ENCODE measurements at places on chromosomes 5 and 9. TPM values are rescaled to one million over a fixed set of nuclear protein-coding genes. Genes with fewer than 3 reads are reported as not detected.

ZNF483 gene
- 0.92 TPM for total RNA-seq

SPAG8 gene
- total RNA-seq, result 1.1 TPM

SH2D3C gene
- not detected for total RNA-seq

CENPK gene
- 17.8 TPM for total RNA-seq

NTRK2 gene
- total RNA-seq, result 0.83 TPM

FOXD4L4 gene
- total RNA-seq, result not detected

PRSS3 gene
- 29.5 TPM for total RNA-seq

CDKN2B-AS1 gene
- 0.83 TPM for total RNA-seq

DNA sequence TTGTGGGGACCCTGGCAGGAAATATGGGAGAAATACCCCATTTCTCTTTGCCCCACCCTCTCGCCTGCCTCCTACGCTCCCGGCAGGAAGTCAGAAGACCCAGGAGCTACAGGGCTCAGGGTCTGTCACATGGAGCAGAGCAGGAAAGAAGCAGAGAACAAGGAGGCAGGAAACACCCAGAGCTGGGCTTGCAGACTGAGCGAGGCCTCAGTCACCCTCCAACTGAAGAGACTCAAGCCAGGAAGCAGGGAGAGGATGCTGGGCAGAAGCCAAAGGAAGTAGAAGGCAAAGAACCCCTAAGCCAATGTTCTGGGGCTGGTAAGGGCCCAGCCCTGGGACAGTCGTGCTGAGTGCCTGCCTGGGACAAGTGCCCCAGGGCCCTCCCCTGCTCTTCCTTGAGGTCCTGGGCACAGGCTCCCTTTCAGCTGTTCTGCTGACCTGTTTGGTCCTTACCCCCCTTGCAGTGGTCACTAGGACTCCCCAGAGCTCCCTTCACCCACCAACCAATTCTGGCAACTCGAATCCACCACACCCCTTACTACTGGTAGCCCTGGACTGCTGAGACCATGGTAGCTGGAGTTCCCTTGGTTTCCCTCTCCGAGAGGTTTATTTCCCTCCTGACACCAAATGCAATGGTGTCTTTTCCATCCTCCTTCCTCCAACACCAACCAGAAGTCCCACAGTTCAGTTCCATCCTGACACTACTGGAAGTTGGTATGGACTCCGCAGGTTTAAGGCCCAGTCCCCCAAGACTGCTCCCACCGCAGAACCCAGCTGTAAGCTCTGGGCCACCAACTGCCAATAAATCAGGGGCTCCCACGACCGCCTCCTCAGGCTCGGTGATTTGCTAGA, 157.5 kb downstream of the COL23A1 start:
- DNase-seq, result no peak

DNA sequence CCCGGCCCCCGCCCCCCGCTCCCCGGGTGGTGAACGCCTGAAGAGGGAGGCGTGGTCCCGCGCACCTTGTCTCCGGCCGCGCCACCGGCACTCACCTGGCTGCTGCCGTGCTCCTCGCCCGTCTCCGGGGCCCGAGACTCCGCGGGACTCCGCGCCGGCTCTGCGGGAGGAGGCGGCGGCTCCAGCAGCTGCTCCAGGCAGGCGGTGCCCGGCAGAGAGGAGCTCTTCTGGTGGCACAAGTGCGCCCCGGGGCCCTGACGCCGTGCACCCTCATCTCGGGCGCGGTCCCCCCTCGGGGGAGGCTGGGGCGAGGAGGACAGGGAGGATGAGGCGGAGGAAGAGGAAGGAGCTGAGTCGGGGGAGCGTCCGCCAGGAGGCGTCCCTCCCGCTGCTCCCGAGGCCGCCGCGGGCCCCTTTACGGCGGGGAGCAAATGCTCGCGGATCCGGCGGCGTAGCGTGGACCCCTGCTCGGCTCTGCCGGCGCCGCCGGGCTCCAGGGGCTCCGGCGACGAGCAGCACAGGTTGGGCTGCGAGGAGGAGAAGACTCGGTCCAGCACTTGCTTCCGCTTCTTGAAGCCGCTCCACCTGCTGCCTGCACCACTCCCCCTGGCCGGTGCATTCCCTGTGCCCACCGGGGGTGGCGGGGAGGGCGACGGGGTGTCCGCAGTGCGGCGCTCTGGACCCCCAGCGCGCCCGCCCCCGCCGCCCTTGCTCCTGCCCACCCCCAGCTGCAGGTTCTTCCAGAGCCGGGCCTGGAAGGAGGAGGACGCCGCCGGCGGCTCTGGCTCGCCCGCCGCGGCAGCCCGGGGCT, 928 bp downstream of the MCTP1 start:
- no peak for DNase-seq

DNA sequence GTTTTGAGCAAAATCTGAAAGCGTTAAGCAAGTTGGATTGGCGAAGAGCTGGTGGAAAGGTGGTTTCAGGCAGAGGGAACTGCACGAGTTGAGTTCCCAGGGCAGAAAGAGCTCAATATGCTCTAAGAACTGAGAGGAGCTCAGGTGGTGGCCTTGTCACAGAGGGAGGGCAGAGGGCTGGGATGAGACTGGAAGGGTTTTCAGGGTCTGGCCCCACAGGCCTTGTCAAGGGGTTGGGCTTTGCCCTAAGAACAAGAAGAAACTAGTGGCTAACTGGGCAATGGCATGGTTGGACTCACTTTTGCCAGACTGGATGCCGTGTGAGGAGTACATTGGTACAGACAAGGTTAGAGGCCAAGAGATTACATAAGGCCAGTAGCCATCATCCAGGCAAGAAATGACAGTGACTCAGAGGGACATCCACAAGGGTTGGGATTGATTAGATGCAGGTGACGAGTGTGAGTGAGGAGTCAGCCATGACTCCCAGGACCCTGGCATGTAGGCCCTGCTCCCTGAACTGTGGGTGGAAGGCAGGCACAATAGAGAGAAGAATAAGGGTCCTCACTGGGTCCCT, 75.1 kb upstream of the SMIM23 start:
- DNase-seq, result no peak

DNA sequence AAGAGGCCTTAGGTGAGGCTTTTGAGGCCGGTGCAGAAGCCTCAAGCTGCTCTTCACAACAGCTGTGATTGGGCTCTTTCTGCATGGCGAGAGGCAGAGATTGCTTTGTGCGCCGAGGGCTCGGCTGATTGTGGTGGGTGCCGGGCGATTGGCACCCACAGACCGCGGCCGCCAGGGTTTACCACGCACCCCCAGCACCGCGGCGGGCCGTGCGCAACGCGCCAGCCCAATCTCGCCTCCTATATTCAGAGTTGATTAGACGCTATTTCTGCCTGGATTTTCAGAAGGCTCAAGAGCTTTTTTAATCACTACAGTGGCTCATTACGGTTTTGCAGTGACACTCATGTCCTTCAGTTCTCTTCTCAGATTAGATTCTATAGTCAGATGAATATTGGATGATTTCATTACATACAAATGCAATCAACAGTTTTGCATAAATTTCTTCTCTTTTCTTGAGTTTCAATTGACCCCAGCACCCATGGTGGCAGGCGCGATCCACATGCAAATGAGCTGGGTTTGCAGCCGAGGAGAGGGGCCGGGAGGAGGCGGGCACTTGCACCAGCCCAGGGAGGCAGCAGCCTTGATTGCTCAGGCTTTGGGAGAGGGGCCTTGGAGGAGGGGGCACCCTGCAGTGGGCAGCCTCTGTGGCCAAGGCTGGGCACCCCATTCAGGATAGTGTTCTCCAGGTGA, 33.8 kb upstream of the PTGS1 start:
- DNase-seq, result no peak

GRCh38 chr9:130295431-130295830, 29.9 kb downstream of the HMCN2 start:
- DNase-seq, result no peak

- DNase-seq, result no peak
Observed at GRCh38 chr9:1709347-1709746, 305.8 kb upstream of the SMARCA2 start.

- no peak for DNase-seq
Observed at GRCh38 chr9:35789541-35789940, 1.9 kb upstream of the NPR2 start.

GRCh38 chr9:109512170-109512756, 14.2 kb upstream of the PTPN3 start:
- DNase-seq, result no peak

GRCh38 chr9:9124616-9125015, 1325.0 kb upstream of the DMAC1 start:
- DNase-seq, result no peak

DNA sequence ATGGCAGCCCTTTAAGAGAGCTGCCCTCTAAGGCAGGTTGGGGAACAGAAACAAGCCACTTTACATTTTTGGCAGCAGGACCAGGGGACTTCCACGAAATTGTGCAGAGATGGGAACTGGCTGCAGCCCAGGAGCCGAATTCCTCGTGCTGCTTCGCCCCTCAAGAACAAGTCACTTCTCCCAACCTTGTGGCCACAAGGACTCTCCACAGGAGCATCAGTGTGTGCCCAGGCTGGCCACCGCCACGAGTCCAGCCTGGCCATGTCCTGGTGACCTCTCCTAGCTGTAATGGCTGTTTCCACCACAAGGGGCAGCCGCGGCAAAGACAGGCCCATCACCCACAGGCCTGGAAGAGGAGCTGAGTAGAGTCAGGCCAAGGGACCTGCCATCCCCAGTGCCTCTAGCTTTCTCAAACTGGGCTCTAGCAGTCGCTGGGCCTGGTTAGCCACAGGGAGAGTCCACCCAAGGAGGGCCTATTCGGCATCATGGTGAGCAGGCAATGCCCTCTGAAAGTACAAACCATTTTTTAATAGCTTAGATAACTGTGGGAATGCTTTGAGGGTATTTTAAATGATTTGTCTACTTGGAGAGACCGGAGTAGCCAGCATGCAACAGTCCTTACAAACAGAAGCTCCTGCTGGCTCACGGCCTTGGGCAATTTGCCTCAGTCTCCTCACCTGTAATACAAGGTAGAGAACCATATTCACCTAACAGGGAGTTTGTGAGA, 129.0 kb downstream of the COL23A1 start:
- DNase-seq, result no peak

DNA sequence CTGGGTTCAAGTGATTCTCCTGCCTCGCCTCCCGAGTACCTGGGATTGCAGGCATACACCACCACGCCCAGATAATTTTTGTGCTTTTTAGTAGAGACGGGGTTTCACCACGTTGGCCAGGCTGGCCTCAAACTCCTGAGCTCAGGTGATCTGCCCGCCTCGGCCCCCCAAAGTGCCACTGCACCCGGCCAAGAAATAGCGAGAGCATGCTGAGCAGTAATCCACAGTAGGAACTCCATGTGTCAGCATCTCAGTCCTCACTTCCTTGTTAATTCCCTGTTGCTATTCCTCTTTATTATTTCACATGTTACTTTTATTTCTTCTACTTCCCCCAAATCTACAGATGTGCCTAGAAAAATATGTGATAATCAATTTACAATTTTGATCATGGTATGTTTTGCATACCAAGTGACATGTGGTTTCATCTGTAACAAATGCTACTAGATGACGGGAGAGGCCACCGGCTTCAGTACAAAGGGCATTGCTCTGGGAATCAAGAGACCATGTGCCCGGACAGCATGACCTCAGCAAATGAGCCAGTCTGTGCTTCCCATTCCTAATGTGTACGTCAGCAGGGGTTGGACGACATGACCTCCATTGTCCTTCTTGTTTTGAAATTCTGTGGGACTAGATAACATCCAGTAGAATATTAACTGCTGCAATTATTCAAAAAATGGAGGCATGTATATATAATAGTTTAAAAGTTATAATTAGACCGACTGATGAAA, 61.6 kb downstream of the FNBP1 start:
- no peak for DNase-seq

DNA sequence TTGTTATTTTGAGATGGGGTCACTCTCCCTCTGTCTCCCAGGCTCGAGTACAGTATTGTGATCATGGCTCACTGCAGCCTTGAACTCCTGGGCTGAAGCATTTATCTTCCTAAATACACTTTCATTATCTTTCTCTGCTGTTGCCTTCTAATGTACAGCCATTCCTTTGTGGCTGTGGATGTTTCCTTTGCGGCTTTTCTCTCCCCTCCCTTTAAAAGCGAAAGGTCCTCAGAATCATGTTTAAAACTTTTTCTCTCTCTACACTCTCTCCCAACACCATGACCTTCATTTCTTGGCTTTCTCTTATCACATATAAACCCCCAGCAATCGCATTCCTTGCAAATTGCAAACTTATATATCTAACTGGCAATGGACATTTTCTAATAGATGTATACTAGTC, 1.6 kb downstream of the IFNA2 start:
- no peak for DNase-seq

DNA sequence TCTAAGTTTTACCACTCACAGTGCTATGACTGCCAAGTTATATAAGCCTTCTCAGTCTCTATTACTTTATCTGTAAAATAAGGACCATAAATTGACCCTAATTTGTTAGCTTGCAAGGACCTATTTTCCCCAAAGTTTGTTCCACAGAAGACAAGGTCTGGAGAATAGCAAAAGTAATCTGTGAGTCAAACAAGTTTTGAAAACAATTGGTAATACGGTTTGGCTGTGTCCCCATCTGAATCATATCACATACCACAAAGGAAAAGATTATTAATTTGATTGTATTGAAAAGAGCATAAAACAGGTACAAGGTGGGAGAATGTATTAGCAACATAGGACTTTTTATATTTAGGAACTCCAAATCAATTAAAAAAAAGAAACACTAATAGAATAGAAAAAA, 124.0 kb upstream of the TARS1 start:
- no peak for DNase-seq

DNA sequence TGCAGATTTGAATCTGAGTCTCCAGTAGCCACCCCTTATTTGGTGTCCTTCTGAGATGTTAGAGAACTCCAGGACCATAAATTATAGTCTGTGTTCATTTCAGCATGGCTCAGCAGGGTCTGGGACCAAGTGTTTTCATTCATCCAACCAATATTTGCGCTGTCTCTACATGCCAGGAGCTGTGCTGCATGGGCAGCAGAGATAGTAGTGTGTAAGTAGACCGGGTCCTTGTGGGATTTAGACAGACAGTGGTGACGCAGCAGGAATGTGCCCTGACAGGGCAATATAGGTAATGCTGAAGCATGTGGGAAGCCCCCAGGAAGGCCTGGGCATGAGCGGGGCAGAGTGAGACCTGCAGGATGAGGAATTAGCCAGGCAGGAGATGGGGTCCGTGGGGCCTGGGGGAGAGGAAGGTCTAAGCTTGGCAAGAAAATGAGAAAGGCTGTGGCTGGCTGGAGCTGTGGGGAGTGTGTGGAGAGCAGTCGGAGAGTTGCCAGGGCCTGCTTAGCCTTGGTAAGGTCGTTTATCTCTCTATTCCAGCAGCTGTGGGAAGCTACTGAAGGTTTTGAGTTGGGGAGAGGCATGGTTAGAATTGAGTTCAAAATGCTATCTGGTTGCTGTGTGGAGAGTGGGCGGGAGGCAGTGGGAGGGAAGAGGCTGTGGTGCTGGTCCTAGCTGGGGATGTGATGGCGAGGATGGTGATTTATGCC, 16.8 kb downstream of the STXBP1 start:
- no peak for DNase-seq

- no peak for DNase-seq
Observed at GRCh38 chr5:120690621-120691407, 226.7 kb downstream of the PRR16 start.

GRCh38 chr5:172973931-172974330, 9.6 kb upstream of the ATP6V0E1 start:
- peak; percentile 33 for DNase-seq

GRCh38 chr5:150625831-150626746, 14.4 kb upstream of the SYNPO start:
- no peak for DNase-seq

Measured in HFFc6 (cell line).